Stimulated activated naive CD4-positive, alpha-beta T cell (primary cell): ENCODE measurements at places on chromosomes 7 and 10.

DNA sequence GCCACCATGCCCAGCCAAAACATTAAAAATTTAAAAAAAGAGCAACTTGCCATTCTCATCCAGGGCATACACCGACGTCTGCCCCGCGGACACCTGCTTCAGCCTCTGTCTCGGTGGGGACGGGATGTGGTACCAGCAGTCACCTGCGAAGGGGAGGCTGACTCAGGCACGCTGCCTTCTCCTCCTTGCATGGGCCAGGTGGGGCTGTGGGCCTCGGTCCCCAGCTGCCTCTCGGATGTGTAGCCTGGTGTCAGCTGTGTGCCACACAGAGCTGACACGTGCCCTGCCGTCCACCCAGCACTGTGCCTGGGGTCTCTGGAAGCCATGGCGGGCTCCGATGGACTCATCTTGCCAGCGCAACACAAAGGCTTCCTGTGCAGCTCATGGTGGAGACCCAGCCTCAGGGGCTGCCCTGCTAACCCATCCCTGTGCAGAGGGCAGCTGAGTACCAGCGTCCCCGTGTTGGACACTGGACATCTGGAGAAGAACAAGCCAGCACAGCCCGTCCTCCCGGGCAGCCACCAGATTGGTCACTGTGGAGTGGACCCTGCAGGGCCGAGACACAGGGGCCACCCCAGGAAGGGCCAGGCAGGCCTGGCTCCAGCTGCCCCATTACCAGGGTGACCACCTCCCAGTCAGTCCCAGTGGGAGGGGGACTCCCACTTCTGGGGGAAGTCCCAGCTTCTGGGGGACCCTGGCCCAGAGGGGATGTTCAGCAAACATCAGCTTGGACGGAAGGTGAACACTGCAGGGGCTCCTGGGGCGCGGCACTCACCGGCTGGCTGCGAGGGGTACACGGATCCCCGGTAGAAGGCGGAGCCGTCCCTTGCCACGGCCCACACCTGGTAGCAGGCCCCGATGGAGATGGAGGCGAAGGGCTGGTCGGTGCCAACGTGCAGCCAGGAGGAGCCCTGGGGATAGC lies 10.6 kb downstream of the BHLHA15 start:
- no peak for DNase-seq

- DNase-seq = no peak
Observed at GRCh38 chr10:96667401-96667800, 52.9 kb downstream of the PIK3AP1 start.

DNA sequence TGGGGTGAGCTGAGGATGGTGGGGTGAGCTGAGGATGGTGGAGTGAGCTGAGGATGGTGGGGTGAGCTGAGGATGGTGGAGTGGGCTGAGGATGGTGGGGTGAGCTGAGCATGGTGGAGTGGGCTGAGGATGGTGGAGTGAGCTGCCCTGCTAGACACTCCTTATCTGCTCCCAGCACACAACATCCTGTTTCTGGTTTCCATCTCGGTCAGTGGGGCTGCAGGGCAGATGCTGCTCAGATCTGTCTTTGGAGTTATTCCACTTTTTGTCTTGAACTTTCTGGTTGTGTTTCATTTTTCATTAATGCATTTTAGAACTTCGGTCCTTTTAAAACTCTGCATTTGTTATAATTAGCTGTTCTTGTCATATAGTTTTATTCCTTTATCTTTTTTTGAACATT lies 67.9 kb upstream of the ANTXRL start:
- no peak for DNase-seq

GRCh38 chr10:75403144-75403938 lies 1.8 kb upstream of the ZNF503 start:
- no peak for DNase-seq

GRCh38 chr10:129645487-129645886 lies 178.4 kb downstream of the MGMT start:
- no peak for DNase-seq

GRCh38 chr10:84177541-84178141 lies 4.0 kb downstream of the GPR15LG start:
- DNase-seq = no peak

- DNase-seq = no peak
Observed at GRCh38 chr7:106542550-106543220, 118.3 kb downstream of the CCDC71L start.

GRCh38 chr7:9981742-9982349 lies 991.8 kb upstream of the PHF14 start:
- no peak for DNase-seq

DNA sequence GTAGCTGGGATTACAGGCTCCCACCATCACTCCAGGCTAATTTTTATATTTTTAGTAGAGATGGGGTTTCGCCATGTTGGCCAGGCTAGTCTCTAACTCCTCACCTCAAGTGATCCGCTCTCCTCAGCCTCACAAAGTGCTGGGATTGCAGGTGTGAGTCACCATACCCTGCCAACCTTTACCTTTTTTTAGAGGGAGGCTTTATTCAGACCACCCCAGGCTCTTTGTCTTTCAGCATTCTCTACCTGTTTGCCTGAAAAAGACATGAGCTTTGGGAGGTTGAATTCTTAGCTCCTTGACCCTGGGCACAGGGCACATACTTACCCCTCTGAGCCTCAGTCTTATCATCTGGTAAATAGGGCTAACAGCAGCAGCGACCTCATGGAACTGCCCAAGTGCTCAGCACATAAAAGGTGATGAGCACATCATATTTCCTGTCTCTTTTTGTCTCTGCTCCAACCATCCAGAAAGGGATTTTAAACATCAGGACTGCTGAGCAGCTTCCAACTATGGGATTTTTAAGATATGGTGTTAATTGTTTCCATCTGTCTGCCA lies 17.0 kb downstream of the FRMPD2 start:
- no peak for DNase-seq

DNA sequence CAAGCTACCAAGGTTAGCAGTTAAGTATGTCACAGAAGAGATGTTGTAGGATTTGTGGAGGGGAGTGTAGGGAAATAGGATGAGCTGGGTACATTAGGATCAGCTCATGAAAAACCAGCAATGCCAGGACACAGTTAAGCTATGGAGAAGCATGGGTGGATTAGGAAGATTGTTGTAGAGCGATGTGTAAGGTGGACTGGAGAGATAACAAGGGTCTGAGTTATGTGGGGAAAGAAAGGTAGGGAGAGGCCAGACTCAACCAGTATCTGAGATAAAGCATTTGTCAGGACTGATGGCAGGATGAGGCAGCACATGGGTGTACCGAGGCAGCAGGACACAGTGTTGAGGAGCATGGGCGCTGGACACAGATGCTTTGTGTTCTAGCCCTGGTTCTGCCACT lies 85.4 kb upstream of the PRR15 start:
- DNase-seq = no peak

- no peak for DNase-seq
Observed at GRCh38 chr10:99850021-99850766, 67.8 kb downstream of the ABCC2 start.

GRCh38 chr10:127262606-127263005 lies 66.2 kb upstream of the INSYN2A start:
- no peak for DNase-seq

DNA sequence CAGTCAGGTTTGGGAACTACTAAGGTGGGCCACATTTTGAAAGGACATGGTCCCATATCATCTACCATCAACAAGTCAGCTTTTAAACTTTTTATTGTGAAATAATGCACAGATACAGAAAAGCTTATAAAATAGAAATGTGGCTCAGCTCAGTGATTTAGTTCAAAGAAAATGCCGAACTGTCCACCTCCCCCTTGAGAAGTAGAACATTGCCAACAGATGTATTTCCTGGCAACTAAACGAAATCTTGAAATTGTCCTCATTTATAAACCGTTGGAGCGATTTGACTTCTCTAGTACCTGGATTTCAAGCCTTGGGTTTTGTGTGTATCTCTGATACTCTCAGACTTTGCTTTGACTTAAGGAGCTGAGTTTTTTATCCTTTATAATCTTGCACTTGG lies 32.7 kb upstream of the SMNDC1 start:
- DNase-seq = no peak

GRCh38 chr10:124739986-124740368 lies 4.2 kb downstream of the FAM53B start:
- peak; percentile 17 for DNase-seq

- no peak for DNase-seq
Observed at GRCh38 chr10:120012566-120012965, 120.0 kb downstream of the SEC23IP start.

GRCh38 chr7:27560706-27561235 lies 101.9 kb downstream of the HIBADH start:
- DNase-seq = no peak

DNA sequence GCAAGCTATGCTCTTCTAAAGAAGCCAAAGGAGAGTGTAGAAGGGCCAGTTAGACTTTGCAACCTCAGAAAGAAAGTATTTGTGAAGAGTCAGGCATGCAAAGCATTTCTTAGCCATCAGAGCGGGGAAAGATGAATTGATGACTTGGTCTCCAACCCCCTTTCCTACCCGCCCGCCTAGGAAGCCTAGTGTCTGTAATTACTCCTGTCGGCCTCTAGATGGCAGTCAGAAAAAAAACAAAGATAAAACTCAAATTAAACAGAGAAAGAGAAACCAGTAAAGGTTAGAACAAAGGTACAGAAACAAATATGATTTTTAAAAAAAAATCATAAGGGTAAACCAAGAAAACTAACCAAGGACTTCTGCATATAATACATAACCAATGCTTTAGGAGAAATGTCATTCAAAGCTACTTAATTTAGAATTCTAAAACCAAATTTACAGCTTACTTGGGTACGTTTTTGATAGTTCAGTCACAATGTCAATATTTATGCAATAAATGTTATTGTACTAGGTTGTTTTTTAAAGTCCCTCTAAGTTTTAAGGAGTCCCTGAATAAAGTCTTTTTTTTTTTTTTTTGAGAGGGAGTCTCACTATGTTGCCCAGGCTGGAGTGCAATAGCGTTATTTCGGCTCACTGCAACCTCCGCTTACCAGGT lies 97.6 kb downstream of the LYZL1 start:
- DNase-seq = peak; percentile 45

GRCh38 chr10:70367195-70367796 lies 15.1 kb downstream of the LRRC20 start:
- DNase-seq = no peak

DNA sequence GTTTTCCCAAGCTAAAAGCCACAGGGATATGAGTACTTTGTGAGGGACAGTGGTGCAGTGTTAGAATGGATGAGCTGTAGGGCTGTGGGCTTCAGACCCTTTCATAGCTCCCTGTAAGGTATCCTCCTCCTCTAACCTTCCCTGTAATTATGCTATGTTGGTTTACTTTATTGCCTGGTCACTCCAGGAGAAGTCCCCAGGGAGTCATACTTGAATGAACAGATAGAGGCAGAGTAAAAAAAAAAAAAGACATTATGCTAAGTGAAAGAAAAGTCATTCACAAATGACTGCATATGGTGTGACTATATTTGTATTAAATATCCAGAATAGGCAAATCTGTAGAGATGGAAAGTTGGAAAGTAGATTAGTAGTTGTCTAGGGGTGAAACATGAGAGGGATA lies 434.4 kb downstream of the AUTS2 start:
- DNase-seq = no peak

DNA sequence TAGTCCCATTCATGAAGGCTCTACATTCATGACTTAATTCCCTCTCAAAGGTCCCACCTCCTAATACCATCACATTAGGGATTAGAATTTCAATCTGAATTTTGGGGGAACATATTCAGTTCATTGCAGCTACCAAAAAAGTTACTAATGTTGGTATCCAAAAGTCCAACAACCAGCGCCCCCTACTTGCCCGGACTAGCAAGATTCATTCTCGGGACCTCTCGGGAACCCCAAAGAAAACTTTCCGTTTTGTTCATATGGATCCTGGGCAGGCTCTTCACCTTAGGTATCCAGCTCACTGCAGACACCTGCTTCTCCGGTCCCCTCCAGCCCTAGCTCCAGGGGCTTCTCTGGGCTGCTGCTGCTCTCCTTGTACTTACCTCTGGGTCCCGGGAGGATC lies 8.9 kb upstream of the GRK5 start:
- DNase-seq = peak; percentile 5

DNA sequence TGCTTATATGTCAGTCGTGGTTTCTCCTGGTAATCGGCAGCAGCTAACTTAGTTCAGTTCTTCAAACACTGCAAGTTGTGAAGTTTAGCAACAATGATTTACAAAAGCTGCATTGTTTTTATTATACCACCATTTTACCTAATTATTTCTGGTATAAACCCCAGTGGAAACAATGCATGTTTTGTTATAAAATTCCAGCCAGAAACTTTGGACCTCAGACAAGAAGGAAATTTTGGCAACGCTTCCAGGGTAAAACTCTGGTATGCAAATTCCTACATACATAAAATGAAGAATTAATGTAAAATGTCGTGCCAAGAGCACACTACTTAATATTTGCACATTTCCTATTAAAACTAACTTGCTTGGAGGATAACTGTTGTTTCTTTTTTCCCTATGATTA lies 277.4 kb upstream of the LYZL1 start:
- DNase-seq = no peak

- no peak for DNase-seq
Observed at GRCh38 chr7:129882531-129882930, 70.2 kb downstream of the UBE2H start.

DNA sequence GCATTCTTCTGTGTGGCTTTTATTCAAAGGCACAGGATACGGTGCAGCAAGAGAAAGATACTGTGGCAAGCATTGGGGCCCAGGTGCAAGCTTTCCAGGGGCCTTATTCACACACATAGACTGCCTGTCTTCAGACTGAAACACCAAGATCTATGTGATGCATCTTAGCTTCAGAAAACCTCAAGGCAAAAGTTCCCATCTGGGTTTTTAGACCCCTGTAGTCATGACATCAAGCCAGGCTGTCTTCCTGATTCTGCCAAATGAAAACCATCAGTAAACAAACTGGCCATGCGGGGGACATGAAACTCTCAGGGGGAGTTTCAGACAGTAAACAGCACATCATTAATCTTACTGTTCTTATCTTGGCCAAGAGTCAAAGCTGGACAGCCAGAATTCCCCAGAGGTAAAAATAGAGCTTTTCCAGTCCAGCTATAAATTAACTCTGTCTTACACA lies 9.8 kb downstream of the AGBL3 start:
- no peak for DNase-seq

DNA sequence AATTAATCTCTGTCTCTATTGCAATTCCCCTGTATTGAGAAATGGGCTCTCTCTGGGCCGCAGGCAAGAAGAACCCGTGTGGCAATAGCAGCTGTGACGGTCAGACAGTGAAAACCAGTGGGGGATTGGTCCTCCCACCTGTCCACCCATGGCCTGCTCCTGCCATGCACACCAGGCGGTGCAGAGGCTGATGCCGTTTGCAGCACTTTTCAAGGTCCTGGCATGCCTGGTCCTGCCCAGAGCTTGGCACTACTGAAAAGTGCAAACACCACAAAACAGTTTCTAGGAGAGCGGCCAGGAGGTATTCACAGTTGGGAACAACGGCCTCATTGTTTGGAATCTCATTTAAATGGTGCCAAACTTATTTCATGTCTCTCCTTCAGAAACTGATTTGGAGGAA lies 41.5 kb downstream of the PSPH start:
- DNase-seq = no peak

GRCh38 chr7:73887762-73888161 lies 26.8 kb downstream of the TMEM270 start:
- no peak for DNase-seq
